Nucleus accumbens (tissue), 56 donors: ENCODE measurements at places on chromosomes 6 and 20.

GRCh38 chr20:33490023-33490933 is at the start of gene CBFA2T2:
TSS of gene CBFA2T2 (plus strand) at chr20:33490096. CDS start at chr20:33490268, 172 bp downstream.
- DNase-seq: peak; percentile 26

GRCh38 chr6:91678679-91679446 is 1092.0 kb upstream of the MAP3K7 start:
- DNase-seq: no peak

DNA sequence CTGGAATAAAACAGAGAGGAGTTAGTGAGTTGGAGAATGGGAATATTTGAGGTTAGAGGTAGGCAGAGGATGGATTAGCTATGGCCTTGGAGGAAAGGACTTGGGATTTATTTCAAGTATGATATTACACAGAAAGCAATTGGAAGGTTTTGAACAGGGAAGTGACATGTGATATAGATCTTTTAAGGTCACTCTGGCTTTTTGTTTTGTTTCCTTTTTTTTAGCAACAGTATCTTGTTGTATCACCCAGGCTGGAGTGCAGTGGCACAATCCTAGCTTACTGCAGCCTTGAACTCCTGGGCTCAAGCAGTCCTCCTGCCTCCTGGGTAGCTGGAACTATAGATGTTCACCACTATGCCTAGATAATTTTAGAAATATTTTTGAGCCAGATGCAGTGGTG is 190.3 kb downstream of the UTRN start:
- no peak for DNase-seq

DNA sequence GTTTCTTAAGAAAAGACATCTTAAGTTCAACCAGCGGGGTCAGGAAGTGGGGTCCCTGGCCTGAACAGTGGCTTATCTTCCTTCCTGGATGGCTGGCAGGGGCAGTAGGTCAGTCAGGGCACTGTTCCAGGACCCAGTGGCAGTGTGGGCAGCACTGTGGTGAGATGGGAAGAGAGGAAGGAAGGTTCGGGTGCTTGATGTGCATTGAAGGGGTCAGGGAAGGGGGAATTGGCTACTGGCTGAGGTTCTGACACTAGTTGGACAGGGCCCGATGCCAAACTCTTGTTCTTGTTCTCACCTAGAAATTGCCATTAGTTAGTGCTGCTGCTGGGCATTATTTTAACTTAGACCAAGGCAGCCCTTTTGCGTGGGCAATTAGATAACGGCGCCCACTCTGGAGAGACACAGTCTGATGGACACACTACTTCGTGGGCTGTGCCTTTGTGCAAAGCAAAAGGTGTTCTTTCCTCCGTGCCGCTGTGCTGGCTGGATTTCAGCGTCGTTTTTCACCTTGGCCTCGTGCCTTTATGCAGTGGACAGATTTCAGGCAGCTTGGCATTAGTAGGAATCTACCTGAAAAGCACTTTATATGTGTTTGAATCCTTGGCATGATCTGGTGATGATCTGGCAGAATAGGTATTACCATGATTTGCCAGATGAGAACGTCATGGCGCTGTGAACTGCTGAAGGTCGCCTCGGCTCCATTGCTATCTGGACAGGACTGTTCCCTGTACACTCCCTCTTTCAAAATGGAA is 30.3 kb downstream of the UTRN start:
- no peak for DNase-seq

DNA sequence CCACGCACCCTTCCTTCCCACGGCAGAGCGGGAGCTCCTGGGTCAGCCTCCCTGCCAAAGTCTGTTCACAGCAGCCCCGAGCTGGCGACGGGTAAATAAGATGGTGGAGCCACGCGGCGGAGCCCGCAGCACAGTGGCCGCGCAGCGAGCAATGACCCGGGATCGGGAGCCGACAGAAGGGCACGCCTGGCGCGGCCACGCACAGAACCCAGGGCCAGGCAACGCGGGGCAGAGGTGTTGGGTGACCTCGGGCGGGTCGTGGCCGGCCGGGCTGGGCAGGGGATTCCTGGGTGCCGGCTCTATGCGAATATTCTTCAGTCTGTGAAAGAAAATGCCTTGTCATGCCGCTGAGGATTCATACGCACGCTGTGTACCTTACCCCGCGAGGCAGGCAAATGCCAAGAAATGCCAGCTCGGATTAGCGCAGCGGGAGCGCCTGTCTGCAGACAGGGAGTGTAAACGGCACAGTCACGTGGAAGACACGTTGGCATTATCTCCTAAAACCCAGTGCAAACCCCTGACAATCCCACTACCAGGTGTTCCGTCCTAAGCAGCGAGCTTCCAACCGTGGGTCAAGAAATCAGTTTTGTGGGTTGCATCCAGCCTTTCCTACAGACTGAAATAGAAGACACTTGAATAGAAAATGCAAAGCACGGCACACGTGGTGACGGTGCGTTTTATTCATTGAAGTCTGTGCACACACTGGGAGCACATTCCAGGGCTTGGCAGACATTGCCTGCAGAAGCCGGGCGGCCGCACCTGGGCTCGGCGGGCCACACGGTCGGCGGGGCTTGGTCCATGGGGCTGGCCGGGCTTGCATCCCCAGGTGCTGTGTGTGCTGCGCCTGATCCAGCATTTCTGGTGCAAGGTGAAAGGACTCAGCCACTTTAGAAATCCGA is 18.3 kb downstream of the CHRNA4 start:
- no peak for DNase-seq

DNA sequence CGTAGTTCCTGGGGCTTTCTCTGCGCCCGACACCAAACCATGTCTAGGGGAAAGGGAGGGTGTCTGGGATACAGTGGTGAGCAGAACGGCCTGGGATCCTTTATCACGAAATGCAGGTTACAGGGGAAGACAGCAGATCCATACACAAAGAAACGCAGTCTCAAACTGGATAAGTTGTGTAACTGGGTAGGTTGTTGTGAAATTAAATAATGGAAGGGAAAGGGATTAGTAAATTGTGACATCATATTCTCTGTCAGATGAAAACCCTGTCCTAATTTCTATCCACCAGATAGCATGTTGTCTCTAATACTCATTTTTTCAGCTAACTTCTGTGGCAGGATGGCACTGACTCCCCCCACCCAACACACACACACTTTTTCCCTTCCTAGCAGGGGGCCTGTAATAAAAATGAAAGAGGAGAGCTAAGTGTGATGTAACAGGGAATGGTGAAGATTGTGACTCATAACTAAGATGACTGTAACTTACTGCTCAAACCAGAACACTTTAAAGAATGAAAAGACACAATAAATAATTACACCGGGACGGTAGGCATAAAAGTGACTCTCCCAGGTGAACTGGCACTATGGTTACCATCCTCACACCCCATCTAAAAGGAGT is 769 bp upstream of the TRPC4AP start:
- no peak for DNase-seq

- DNase-seq: no peak
These were observed 25.0 kb upstream of the SCGN start for GRCh38 chr6:25627001-25627400.

- DNase-seq: no peak
These were observed 23.5 kb downstream of the CARMIL1 start for GRCh38 chr6:25302677-25303128.

DNA sequence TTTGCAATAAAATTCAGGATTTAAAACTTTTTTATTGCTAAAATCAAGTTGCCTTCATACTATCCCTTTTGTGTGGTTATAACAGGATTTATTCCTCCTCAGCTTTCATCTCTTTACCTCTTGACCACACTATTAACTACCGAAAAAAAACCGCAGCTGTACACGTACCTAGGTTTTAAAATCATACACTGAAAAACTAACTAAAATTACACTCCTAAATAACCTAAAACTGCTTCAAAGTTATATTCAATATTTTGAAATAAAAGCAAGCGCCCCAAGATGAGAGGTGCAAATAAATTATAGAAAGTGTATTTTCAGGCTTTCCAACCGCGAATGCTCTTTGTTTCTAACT is 1.4 kb downstream of the MPC1 start:
- DNase-seq: no peak

GRCh38 chr6:139134064-139134395 is 850 bp upstream of the HECA start:
- no peak for DNase-seq

GRCh38 chr6:35601331-35602132 is 87.2 kb downstream of the FKBP5 start:
- peak; percentile 65 for DNase-seq

GRCh38 chr20:3121271-3121911 is 36.9 kb upstream of the AVP start:
- no peak for DNase-seq

- peak; percentile 66 for DNase-seq
These were observed 38.9 kb upstream of the PMEPA1 start for GRCh38 chr20:57748601-57749130.

GRCh38 chr6:83308833-83309232 is 115.7 kb downstream of the RWDD2A start:
- DNase-seq: no peak
